ENCODE measurements at places on chromosomes 6 and 20.

- DNase-seq, result no peak
Measured at GRCh38 chr6:85461798-85462170, 11.9 kb downstream of the NT5E start.

DNA sequence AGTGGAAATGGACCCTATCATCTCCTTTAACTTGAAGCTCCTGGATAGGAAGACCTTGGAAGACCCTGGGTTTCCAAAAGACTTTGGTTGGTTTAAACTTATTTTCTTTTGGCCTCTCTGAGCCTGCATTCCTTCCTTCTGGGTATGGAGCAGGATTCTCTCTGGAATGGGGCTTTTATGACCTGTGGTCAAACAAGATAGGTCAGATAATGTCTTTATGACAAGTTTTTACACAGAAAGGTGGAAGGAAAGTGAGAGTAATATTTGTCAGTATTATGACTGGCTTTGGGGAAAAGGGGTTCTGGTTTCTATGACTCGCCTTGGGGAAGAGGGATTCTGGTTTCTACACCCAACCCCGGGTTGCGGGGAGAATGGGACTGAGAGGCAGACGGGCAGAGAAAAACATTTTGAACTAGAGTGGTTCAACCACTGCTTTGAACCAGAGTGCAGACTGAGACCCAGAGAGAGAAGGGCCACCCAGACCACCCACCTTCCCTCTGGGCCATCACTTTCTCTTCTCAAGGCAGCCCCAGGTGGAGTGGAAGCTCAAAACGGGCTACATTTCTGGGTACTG is 37.6 kb upstream of the KCNK5 start:
- no peak for DNase-seq

- DNase-seq, result no peak
Measured at GRCh38 chr6:43468748-43469681, 8.4 kb upstream of the TJAP1 start.

GRCh38 chr6:106509420-106510089 is 119.7 kb downstream of the RTN4IP1 start:
- no peak for DNase-seq

DNA sequence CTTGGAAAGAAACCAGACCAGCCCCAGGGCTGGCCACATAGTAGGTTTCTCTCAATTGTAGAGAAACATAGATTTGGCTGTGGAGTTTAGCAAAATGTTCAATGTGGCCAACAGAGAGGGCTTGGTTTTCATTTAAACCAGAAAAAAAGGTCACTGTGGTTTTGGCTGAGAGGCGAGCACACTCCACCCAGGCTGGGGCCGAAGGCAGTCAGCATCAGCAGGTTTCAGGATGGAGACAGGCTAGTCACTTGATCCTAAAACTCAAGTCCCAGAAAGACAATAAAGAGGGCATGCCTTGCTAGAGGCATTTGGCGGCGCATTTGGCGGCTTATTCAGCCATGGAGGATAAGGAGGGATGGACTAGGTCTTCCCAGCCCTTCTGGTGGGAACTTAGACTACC is 73.1 kb downstream of the PRND start:
- DNase-seq, result no peak

GRCh38 chr20:17525650-17526049 is 5.5 kb downstream of the BFSP1 start:
- no peak for DNase-seq

DNA sequence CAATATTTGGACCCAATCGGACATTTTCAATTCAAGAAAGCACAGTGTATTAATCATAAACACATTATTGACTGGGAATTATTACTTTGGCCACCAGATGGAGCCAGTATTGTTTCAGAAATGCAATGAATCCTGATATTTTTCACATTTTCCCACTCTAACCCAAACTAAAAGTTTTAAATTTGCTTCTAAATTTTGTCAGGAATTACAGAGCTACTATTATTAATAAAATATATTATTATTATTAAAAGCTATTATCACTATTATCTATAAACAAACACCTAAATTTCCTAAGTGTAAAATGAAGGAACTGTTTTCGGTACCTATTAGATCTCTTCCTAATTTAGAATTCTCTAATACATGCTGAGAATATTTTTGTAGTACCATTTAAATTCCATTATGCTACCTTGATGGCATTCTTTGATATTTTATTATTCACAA is 245.3 kb downstream of the OGFRL1 start:
- DNase-seq, result peak; percentile 23

GRCh38 chr6:170011204-170012036 is 260.0 kb downstream of the ERMARD start:
- no peak for DNase-seq

DNA sequence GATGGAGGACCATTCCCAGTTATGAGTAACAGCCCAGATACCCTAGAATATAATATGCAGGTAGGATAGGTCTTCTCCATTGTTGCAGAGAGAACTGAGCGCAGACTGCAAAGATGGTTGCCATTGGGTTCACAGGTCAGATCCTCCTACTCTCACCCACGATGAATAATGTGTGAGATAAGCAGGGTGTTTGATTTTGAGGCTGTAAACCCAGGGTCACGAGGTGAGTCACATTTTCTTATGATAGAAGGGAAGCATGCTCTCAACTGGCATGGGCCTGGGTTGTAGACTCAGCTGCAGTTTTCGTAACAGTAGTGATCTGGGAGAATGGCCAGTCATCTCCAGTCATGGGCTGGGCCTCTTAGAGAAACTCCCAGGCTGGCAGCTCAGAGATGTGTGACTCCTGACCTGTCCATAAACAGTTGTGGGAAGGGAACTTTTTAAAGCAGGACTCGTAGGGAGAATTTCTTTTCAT is 74.2 kb downstream of the CD164 start:
- DNase-seq, result no peak

DNA sequence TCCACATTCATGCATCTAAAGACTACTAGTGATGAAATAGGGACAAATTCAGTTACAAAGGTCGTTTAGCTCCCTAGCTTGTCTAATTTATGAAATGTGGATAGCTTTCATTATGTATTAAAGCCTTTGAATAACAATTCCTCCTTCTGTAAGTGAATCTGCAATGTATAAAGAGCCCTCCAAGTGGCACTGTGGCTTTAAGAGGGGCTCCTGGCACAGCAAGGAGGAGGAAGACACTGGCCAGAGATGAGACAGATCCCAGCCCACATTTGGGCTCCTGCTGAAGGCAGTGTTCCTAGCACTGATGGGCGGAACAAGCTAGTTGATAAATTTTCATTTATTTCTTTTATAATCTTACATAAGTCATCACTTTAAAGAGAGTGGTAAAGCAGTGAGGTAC is 17.6 kb upstream of the FUCA2 start:
- no peak for DNase-seq

GRCh38 chr20:37218441-37218840 is 39.1 kb upstream of the MROH8 start:
- no peak for DNase-seq

DNA sequence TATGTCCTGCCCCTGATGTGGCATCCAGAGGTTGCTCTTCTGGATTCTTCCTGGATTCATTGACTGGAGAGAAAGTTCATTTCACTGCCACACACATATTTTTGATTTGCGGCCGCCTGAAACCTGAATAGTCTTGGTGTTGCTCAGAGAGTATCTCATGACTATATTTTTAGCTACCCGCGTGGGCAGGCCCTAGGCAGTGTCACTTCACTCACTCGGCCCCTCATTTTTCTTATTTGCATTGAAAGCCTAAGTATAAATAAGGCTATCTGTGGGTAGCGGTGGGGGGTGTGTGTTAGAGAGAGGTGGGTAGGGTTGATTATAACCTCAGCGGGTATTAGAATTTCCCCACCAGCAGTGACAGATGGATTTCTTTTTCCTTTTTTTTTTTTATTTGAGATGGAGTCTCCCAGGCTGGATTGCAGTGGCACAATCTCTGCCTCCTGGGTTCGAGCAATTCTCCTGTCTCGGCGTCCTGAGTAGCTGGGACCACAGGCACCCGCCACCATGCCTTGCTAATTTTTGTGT is 113.5 kb downstream of the JARID2 start:
- no peak for DNase-seq

DNA sequence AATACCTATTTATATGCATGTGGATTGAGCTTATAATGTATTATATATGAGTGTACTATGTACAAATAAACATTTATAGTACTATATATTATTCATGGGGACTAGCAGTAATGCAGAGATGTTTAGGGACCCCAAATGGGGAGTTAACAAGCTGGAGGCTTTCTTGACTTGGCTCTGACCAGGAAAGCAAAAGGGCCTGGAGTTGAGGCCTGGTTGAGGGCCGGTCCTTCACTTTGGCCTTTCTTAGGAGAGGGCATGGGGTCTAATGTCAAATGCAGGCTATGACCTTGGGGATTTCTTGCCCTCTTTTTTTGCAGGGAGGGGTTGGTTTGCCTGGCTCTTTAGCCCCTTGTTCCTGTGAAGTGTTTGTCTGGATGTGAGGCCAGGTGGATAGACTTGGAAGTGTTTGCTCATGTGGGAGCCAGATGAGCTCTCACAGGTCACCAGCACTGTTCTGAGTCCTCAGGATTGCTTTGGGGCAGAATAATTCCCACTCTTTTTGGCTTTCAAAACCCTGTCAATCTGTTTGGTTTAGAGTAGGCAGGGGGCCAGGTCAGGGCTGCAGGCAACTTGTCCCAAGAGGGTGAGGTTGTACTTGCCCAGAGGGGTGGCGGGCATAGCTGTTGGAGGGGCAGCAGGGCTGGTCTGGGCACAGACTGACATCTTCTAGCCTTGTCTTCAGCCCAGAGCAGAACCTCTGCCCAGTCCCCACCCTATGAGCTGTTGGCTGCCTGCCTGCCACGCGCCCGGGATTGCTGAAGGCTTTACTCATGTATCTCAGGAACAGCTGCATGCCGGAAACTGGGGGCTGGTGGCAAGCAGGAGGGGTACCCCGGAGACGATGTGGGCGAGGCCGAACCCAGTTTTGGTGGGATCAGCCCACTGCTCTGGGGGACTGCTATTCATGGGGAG is 14.6 kb downstream of the TJAP1 start:
- DNase-seq, result peak; percentile 53

GRCh38 chr20:32527447-32528055 is 57.6 kb downstream of the NOL4L start:
- no peak for DNase-seq

DNA sequence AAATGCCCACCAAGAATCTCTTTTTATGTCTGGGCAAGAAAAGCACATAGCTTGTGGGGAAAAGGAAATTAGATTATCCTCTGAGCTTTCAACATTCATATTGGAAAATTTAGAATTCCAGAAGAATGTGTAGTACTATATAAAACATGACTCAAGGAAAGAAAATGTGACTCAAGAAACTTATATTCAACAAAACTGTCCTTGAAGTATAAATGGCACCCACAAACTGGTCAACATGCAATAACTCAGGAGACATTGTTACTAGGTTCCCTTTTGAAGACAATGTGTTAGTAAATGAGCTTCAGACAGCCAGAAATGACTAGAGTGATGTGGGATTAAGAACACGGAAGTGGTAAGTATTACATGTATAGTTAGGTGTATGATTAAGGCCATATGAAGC is 26.1 kb upstream of the TINAG start:
- no peak for DNase-seq

GRCh38 chr6:157244175-157244574 is 79.1 kb downstream of the TMEM242 start:
- DNase-seq, result no peak

- DNase-seq, result peak; percentile 60
Measured at GRCh38 chr6:45759472-45759810, 256.2 kb downstream of the CLIC5 start.

DNA sequence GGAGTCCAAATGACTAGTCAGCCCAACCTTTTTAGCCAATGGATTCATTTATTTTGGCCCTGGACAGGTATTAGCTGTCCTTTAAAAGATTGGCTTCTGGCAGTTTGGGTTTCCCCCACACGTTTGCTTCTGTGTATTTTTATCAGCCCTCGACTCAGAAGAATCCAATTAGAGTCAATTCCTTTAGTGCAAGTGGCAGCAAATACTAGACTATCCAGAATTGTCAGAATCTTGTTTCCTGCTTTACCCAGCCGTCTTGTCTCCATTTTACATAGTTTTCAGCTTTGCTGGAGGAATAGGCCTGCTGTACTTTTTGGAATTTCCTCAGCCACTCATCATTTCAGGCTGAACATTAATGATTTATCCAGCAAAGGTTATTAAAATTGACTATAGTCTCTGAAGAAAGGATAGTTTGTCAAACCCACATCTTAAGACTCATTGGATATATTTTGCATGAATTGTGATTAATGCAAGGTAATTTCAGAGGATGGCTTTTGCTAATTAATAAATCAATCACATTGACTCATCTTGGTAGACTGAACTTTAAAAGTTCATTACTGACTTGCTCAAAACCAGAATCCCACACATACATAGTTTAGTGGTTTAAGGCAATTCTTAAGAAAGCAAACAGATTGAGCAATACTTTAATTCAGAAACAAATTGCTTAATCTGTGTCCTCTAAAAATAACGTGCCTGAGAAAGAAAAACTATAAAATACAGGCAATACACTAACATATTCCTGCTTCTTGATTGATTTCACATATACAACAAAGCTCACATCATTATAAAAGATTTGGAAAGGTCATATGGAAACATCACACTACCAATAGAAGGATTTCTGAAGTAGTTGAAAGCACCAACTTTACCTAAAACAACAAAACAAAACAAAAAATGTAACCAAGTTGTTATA is 62.9 kb upstream of the ZNF217 start:
- no peak for DNase-seq

DNA sequence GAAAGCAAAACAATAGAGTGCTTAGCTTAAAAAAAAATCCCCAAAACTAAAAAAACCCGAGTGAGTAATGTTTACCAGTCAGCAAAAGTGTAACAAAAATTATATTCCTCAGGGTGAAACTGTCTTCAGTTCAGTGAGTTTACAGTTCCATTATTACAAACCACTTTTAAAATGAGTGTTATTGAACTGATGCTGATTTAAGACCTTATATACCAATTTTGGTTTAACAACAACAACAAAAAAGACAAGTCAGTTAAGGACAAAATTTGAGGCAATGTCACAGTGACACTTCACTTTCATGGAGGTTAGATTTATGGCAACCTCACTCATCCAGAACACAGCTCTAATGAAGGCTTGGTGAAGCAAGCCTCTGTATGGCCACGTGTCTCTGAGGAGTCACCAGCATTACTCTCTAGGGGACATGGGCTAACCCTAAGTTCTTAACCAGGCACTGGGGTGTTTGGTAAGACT is 630.8 kb downstream of the PHF3 start:
- no peak for DNase-seq

- DNase-seq, result no peak
Measured at GRCh38 chr20:31587545-31588389, 17.3 kb upstream of the ID1 start.

DNA sequence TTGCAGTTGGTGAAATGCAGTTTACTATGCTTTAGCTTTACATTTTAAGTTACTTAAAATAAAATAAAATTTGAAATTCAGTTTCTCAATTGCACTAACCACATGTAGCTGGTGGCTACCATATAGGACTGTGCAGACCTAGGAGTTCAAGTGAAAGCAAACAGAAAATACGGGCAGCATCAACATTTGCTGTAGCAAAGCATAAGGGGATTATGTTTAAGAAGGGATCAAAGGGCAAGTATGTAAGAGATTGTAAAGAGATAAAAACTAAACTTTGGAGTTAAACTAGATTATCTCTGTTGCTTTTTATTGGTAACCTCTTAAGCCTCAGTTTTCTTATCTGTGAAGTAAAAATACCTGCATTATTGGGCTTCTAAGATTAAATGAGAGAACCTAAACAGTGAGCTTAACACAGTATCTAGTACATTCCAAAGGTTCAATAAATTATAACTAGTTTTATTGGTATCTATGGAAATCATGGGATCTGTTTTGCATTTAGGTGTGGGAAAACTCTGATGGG is 81.2 kb downstream of the SPTLC3 start:
- DNase-seq, result no peak

GRCh38 chr6:130223508-130223907 is 757 bp upstream of the SAMD3 start:
- DNase-seq, result no peak

GRCh38 chr6:125791151-125791819 is 525 bp downstream of the NCOA7 start:
- peak; percentile 33 for DNase-seq

All from hindlimb muscle (tissue), 1 donor.